ENCODE measurements at places on chromosomes 12 and 14. TPM values are rescaled to one million over a fixed set of nuclear protein-coding genes. Genes with fewer than 3 reads are reported as not detected.

DNA sequence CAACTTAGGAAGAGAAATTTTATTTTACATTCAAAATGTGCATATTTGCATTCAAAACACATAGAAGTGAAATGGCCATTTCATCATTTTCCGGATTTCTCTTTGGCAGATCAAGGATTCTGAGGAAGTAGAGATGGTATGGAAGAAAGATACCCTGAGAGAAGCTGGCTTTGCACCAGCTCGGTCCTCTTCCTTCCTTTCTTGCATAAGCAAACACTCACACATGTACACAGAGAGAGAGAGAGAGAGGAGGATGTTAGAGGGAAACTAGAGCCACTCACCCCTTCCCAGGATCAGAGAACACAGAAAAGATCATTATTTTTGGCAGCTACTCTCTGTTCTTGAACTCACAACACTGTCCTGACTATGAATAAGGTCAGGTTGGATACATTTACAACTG is 15.6 kb upstream of the PLEKHD1 start:
- DNase-seq, result no peak

DNA sequence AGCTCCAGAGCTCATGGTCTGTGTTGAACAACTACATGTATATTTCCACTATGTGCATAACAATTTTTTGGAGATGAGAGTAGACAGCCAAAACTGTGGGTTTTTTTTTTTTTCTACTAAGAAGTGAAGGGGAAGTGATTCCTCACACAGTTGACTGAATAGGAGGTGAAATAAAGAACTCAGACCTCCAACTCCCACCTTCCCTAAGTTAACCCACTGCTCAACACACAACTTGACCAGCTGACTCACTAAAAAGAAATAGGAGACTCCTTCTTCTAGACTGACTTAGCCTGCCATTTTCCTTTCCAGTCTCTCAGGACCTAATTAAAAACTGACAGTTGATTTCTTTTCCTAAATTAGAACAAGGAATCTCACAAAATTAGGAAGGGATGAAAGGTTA is 1.7 kb downstream of the M6PR start:
- DNase-seq, result no peak

Gene APOF
- total RNA-seq, result not detected

DNA sequence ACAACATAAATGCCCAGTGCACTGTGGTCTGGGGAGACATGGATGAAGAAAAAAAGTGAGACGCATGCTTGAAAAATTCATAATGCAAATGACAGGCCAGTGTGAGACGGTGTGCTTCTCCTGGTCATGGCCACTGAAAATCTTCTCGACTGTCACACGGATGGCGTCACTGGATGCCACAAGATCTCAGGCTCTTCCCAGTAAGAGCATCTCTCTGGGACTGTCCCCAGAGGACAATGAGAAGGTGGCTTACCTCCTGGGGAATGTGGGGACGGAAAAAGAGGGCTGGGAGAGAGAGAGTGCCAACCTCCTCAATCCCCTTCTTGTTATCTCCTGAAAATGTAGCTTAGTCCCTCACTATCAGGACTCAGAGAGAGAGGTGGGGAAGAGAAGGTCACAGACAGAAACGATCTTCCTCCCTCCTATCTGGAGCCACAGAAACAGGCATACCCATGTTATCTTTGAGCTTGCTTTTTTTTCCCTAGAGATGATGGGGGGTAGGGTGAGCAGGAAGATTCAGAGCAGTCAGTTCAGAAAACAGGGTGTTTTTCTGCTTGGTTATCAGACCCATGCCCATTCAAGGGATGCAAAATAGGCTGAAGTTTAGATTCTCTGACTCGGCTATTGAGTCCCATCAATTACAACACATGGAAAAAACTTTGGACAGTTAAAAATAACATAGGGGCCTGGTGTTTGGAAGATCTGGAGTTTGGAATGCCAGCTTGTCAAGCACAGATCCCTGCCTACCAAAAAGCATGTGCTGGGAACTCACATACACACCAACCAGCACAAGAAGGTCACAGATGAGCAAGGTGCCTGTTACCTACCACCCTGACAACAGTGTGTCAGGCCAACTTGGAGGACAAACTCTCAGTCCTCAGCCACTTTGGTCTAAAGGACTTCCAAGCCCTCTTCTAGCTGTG is 24.2 kb downstream of the DPF3 start:
- no peak for DNase-seq

Gene TIMM9
- 50.4 TPM for total RNA-seq

Gene LMO3
- not detected for total RNA-seq

GRCh38 chr14:77046721-77047120 is 18.2 kb upstream of the IRF2BPL start:
- no peak for DNase-seq

- no peak for DNase-seq
Observed at GRCh38 chr12:41621291-41621690, 433.2 kb downstream of the PDZRN4 start.

DNA sequence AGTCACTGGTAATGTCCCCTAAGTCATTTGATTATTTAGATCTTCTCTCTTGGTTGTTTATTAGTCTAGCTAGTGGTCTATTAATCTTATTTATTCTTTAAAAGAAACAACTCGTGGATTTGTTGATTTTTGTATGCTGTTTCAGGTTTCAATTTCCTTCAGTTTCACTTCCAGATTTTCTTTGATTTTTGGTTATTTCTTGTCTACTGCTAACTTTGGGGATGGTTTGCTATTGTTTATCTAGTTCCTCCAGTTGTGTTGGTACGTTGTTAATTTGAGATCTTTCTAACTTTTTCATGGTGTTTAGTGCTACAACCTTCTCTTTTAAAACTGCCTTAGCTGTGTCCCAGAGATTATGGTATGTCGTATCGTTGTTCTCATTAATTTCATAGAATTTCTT is 18.5 kb upstream of the CD69 start:
- DNase-seq, result no peak

Gene ITGB7
- total RNA-seq, result not detected

Gene DENND5B
- total RNA-seq, result 18.3 TPM

Gene TMEM119
- 311 TPM for total RNA-seq

GRCh38 chr12:88303335-88303734 is 161.2 kb downstream of the TMTC3 start:
- no peak for DNase-seq

Gene PPFIA2
- total RNA-seq, result 0.47 TPM

Gene GPRC5D
- not detected for total RNA-seq

- no peak for DNase-seq
Observed at GRCh38 chr12:10663869-10664268, 10.0 kb downstream of the STYK1 start.

GRCh38 chr14:102925646-102926045 is 3.2 kb downstream of the AMN start:
- no peak for DNase-seq

Gene TMEM132C
- not detected for total RNA-seq

DNA sequence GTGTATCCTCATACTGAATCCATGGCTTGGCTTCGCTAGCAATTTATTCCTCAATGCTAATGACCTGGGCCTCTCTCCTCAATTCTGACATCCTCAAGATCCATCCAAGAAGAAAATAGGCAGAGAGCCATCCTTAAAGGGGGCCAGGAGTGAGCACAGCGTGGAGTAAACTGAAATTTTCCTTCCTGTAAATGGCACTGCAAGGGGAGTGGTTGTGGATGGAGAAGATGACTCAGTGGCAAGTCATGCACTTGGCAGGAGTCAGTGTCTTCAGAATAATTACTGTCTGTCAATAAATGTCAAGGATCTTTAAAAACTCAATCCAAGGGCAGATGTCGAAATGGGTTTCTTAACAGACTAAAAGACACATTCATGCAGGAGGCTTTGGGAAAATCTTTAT is 88.0 kb upstream of the TMEM132C start:
- DNase-seq, result no peak

DNA sequence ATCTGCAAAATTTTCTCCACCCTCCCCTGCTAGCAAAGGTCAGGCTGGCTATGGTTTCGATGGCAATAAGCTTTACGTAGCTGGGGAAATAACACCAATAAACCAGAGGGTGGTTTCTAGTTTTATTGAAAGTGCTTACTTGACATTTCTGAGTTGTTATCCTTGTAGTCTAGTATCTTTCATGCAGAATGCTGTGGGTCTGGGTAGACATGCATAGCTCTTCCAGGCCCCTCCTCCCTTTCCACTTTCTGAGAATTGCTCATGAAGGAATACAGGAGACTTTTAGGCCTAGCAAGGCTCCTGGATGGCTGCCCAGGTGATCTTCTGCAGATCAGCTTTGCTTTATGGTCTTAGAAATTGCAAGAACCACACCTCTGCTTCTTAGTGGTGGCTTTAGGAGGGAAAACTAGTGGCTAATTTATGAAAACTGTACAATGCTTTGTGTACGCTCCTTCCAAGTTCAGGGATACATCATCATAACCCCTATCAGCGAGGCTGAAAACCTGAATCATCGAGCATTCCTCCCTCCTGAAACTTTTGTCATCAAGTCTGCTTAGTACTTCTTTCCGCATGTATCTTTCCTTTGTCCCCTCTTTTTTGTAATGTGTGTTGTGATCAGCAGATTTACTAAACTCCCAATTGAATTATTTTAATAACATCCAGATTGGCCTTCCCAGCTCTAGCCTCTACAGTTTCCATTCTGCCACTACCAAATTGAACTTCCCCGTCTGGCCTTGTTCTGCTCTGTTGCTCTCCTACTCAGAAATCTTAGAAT is 473.0 kb downstream of the RAD51B start:
- no peak for DNase-seq

DNA sequence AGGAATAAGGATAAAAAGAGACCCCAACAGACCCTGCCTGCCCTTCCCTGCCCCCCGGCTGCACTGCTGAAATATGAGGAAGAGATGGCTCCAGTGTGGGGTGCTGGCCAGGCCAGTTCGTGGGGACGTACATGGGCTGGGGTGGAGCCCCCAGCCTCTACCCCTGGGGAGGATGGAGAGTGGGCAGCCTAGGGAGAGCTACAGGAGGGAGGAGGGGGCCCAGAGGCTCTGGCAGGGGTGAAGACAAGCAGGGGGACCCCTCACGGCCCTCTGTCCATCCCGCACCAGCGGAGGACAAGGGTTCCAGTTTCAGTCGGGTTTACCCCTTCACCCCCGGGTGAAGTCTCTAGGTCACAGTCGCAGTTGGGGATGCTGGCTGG is 11.0 kb upstream of the RPLP0 start:
- no peak for DNase-seq

Gene VRK1
- total RNA-seq, result 65.9 TPM

GRCh38 chr14:91346838-91347173 is 70.8 kb downstream of the CCDC88C start:
- no peak for DNase-seq

Gene GALNT9
- total RNA-seq, result not detected

DNA sequence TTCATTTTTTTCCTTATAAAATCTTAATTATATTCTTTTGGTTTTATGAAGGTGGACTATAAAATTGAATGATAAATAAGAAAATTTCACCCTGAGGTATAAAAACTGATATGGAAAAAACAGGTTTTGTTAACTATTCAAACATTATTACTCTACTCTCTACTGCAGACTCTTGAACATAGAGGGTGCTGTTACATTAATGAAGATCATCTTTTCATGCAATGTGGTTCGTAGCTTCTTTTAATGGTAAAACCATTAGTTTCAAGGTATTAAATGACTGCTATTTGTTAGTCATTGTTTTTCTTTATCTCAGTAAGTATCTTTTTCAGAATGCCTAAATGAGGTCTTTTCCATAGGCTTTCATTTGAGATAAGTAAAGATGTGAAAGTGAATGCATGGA is 510.4 kb downstream of the SLC16A7 start:
- DNase-seq, result no peak

- DNase-seq, result no peak
Observed at GRCh38 chr12:20711846-20712245, 16.7 kb downstream of the SLCO1C1 start.

DNA sequence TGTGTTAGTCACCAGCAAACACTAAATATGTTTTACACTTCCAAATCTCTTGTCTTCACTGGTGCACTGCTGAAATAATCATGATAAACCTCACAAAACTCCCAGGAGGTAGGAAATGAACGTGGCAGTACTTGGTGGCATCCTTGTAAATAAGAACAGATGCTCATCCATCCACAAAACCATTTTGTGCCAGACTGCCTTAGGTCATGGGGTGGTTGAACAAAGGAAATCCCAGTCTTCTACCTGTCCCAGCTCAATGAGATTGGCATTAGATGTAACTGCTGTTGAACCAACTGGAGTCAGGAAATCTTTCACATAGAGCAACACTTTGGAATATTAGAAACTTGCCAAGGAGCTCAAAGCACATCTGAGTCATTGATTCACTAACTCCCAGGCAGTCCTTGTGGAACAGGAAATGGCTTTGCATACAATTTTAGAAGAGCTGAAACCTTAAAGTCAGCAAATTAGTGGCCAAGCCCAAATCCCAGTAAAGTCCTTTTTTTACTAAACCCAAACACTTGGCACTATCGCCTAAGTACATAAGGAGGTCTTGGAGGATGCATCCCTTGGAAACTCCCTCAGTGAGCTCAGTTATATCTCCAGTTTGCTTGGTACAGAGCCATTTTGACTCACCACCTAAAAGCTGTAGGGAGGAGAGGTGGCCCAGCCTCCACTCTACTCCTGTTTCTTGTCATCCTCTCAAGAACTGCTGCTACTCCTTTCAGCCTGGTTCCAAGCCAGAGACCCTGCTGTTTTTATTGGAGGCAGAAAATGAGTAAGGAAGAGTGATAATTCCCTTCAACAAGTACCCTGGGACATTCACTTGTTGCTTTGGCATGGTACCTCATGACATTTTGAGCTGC is 208.0 kb downstream of the NOVA1 start:
- DNase-seq, result no peak

All from SJSA1 (cell line).